Daoy (cell line): ENCODE measurements at places on chromosomes 1 and 21. TPM values are rescaled to one million over a fixed set of nuclear protein-coding genes. Genes with fewer than 3 reads are reported as not detected.

The TOR3A gene
- 27.7 and 39.2 TPM in 2 replicates for total RNA-seq

The SYT14 gene
- total RNA-seq, result 6.0 and 8.0 TPM in 2 replicates

The OXCT2 gene
- total RNA-seq, result 2.9 and 3.8 TPM in 2 replicates

The CLDN17 gene
- not detected in 2 replicates for total RNA-seq

The KRTAP15-1 gene
- total RNA-seq, result not detected in 2 replicates

The LINGO4 gene
- not detected in 2 replicates for total RNA-seq

The LIN28A gene
- total RNA-seq, result 0.86 TPM in 1 of 2 replicates, not detected in the other

The UBE2U gene
- total RNA-seq, result not detected in 2 replicates

The CENPL gene
- 40.6 and 50.7 TPM in 2 replicates for total RNA-seq

The FAM72D gene
- total RNA-seq, result 5.5 and 9.9 TPM in 2 replicates

The KIRREL1 gene
- total RNA-seq, result 42.6 and 46.0 TPM in 2 replicates

The AIM2 gene
- total RNA-seq, result 3.9 and 5.3 TPM in 2 replicates

The DENND2C gene
- total RNA-seq, result 2.0 and 3.2 TPM in 2 replicates

The PPIAL4G gene
- total RNA-seq, result not detected in 2 replicates

The CASQ1 gene
- total RNA-seq, result not detected in 2 replicates

The GNL2 gene
- total RNA-seq, result 140 and 144 TPM in 2 replicates

The C1orf87 gene
- total RNA-seq, result not detected in 2 replicates

The SERPINC1 gene
- total RNA-seq, result not detected in 2 replicates

The F11R gene
- total RNA-seq, result 7.1 and 18.5 TPM in 2 replicates

The COL11A1 gene
- not detected in 2 replicates for total RNA-seq

The AADACL4 gene
- total RNA-seq, result not detected in 2 replicates

The KRTAP21-2 gene
- total RNA-seq, result 13.6 TPM in 1 of 2 replicates, not detected in the other

The OR6P1 gene
- total RNA-seq, result not detected in 2 replicates

The HMCN1 gene
- total RNA-seq, result 2.6 and 5.5 TPM in 2 replicates

The IQCC gene
- total RNA-seq, result 3.0 and 3.8 TPM in 2 replicates

The PLXNA2 gene
- 3.1 and 3.3 TPM in 2 replicates for total RNA-seq

The IVL gene
- 0.06 TPM in 1 of 2 replicates, not detected in the other for total RNA-seq

The VSIG8 gene
- not detected in 2 replicates for total RNA-seq

The IVNS1ABP gene
- total RNA-seq, result 70.2 and 81.0 TPM in 2 replicates

The TFF2 gene
- total RNA-seq, result not detected in 2 replicates

The CLDN14 gene
- total RNA-seq, result 0.33 and 1.3 TPM in 2 replicates

The FCRL4 gene
- not detected in 2 replicates for total RNA-seq

The USH2A gene
- total RNA-seq, result under 0.01 TPM in 1 of 2 replicates, not detected in the other

The CA6 gene
- total RNA-seq, result not detected in 2 replicates

The PRMT6 gene
- 35.3 and 38.4 TPM in 2 replicates for total RNA-seq

The ARHGEF16 gene
- total RNA-seq, result 4.7 and 10.9 TPM in 2 replicates

The ALPL gene
- 1.4 and 2.7 TPM in 2 replicates for total RNA-seq

The RHOC gene
- total RNA-seq, result 443 and 466 TPM in 2 replicates

The SUSD4 gene
- 26.9 and 29.0 TPM in 2 replicates for total RNA-seq
